Bronchus fibroblast of lung (primary cell): ENCODE measurements at places on chromosomes 12 and 14. TPM values are rescaled to one million over a fixed set of nuclear protein-coding genes. Genes with fewer than 3 reads are reported as not detected.

Gene GARIN6
- total RNA-seq: not detected in 2 replicates

Gene SLC6A13
- not detected in 2 replicates for total RNA-seq

Gene CLEC6A
- not detected in 2 replicates for total RNA-seq

Gene ZFHX2
- 0.15 and 0.17 TPM in 2 replicates for total RNA-seq

Gene CRIP2
- total RNA-seq: 102 and 104 TPM in 2 replicates

Gene PITPNM2
- 5.0 and 5.1 TPM in 2 replicates for total RNA-seq

Gene MMP19
- total RNA-seq: 12.4 and 12.6 TPM in 2 replicates

Gene RPGRIP1
- not detected in 2 replicates for total RNA-seq

Gene CCDC197
- total RNA-seq: not detected in 2 replicates

Gene RPAP3
- total RNA-seq: 10.7 and 15.3 TPM in 2 replicates

Gene CLEC4C
- not detected in 2 replicates for total RNA-seq

Gene SPX
- total RNA-seq: 1.2 TPM in 2 replicates

Gene LRP1-AS
- total RNA-seq: not detected in 2 replicates

Gene WDR20
- 13.7 and 15.1 TPM in 2 replicates for total RNA-seq

Gene NINJ2
- total RNA-seq: 0.17 TPM in 1 of 2 replicates, not detected in the other

Gene HNRNPA1
- 1,097 and 1,104 TPM in 2 replicates for total RNA-seq

Gene IL22
- not detected in 2 replicates for total RNA-seq

Gene EFCAB11
- total RNA-seq: 10.9 and 11.6 TPM in 2 replicates

Gene MGAT4C
- not detected in 2 replicates for total RNA-seq

Gene CIROP
- 0.34 and 0.45 TPM in 2 replicates for total RNA-seq

Gene KRT82
- not detected in 2 replicates for total RNA-seq

Gene TAS2R9
- total RNA-seq: not detected in 2 replicates

Gene SYNDIG1L
- under 0.01 TPM in 1 of 2 replicates, not detected in the other for total RNA-seq

Gene RPS6KL1
- 0.50 and 0.89 TPM in 2 replicates for total RNA-seq

Gene KLRD1
- not detected in 2 replicates for total RNA-seq

Gene BIN2
- total RNA-seq: not detected in 2 replicates

Gene TAS2R42
- not detected in 2 replicates for total RNA-seq

Gene CSAD
- total RNA-seq: 4.2 and 5.4 TPM in 2 replicates

Gene HOXC11
- total RNA-seq: not detected in 2 replicates

Gene COX6A1
- total RNA-seq: 821 and 928 TPM in 2 replicates

Gene OGFOD2
- 14.6 and 16.3 TPM in 2 replicates for total RNA-seq

Gene GPX2
- total RNA-seq: not detected in 2 replicates

Gene KRT6C
- not detected in 2 replicates for total RNA-seq

Gene MLF2
- total RNA-seq: 235 and 236 TPM in 2 replicates

Gene RND1
- total RNA-seq: 0.30 TPM in 1 of 2 replicates, not detected in the other

Gene DNAI7
- 0.15 and 0.17 TPM in 2 replicates for total RNA-seq

Gene SLC16A7
- total RNA-seq: 15.9 and 22.5 TPM in 2 replicates

Gene GPRC5A
- 6.1 and 7.4 TPM in 2 replicates for total RNA-seq

Gene LALBA
- total RNA-seq: not detected in 2 replicates

Gene BHLHE41
- total RNA-seq: 0.45 and 0.84 TPM in 2 replicates

Gene APOLD1
- total RNA-seq: 4.6 and 7.1 TPM in 2 replicates

Gene KLHL33
- total RNA-seq: 0.30 and 0.50 TPM in 2 replicates

Gene NGB
- not detected in 2 replicates for total RNA-seq

Gene GPR132
- total RNA-seq: not detected in 2 replicates

Gene SRP54
- 49.7 and 59.7 TPM in 2 replicates for total RNA-seq

Gene C12orf56
- total RNA-seq: under 0.01 TPM in 1 of 2 replicates, not detected in the other

Gene PSMD9
- 132 and 149 TPM in 2 replicates for total RNA-seq

Gene ACRBP
- total RNA-seq: 0.89 and 1.0 TPM in 2 replicates

Gene FGF23
- not detected in 2 replicates for total RNA-seq

Gene PLEK2
- total RNA-seq: 4.3 and 5.4 TPM in 2 replicates

Gene SERPINA3
- 1.8 and 2.1 TPM in 2 replicates for total RNA-seq

Gene AVPR1A
- not detected in 2 replicates for total RNA-seq

Gene CD163
- total RNA-seq: not detected in 2 replicates

Gene RERG
- 0.15 and 0.17 TPM in 2 replicates for total RNA-seq
